ENCODE measurements at places on chromosomes 5 and 9.

DNA sequence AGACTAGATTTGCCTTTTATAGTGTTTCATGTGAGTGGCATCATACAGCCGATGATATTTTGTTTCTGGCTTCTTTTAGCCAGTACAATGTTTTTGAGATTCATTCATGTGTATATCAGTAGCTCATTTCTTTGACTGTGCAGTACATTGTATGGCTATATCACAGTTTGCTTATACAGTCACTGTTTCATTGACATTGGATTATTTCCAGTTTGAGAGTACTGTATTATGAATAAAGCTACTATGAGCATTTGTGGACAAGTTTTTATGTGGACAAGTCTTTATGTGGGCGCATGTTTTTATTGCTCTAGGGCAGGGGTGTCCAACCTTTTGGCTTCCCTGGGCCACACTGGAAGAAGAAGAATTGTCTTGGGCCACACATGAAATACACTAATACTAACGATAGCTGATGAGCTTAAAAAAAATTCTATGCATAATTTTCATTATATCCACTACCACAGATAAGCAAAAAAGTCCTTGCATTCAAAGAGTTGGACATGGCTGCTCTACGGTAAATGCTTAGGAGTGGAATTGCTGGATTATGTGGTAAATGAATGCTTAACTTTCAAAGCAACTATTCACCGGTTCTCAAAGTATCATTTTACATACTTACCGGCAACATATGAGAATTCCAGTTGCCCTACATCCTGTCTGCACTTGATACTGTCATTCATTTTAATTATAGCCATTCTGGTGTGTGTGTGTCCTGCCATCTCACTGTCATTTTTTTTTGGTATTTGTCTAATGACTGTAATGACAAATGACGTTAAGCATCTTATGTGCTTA is 177.8 kb downstream of the RGS3 start:
- no peak for DNase-seq

DNA sequence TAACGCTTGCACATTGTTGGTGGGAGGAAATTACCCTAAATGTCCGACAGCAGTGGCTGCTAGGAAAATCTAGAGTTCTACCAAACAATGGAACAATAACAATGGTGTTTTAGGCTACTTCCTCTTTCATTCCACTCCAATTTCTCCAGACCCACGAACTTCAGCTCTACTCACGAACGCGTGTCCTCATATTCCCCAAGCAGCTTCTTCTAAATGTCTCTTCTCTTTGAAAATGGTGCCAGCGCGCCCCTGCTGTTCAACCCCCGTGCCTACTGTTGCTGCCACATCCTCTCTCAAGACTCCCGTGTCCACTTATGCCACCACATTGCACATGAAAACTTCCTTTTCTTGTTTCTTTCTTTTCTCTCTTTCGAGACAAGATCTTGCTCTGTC is 25.6 kb downstream of the OR2V2 start:
- DNase-seq: no peak

DNA sequence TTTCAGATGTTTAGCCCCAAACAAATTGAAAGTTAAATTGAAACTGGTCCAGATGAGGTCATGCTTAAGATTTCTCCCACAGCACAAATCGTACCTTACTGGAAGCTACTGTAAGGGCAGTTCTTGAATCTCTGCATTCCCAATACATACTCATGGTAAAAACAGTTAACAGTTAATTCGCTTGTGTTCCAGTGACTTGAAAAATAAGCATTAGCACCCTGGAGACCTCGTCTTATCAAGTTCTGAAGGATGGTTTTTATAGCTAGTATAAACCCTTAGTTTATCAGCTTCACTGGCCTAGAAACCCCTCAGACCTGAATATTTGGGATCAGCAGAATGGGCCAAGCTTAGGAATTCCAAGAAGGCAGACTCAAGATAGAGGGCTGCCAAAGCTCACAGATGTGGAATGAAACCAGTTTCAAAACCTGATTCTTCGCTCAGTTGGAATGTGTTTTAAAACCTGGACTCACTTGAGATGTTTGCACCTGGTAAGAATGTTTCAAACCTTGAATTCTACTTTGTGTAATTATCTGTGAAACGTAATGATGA is 103.6 kb downstream of the C9orf152 start:
- DNase-seq: no peak

GRCh38 chr9:133525677-133526076 is 918 bp upstream of the MYMK start:
- DNase-seq: no peak

- no peak for DNase-seq
These were observed 197.4 kb downstream of the GAS1 start for GRCh38 chr9:86749894-86750255.

- DNase-seq: no peak
These were observed 47.6 kb downstream of the GGTA1 start for GRCh38 chr9:121452085-121452484.

All from right forelimb (tissue), 1 donor.